ENCODE measurements at places on chromosomes 16 and 17.
A peak's percentile ranks its signal among the peaks of the same experiment; 100 is the strongest.

- no peak for DNase-seq
Measured at GRCh38 chr16:88738151-88739084, 32.1 kb downstream of the CTU2 start.

GRCh38 chr17:44350733-44351226 lies 5.7 kb downstream of the GRN start:
- peak; percentile 98 for DNase-seq

DNA sequence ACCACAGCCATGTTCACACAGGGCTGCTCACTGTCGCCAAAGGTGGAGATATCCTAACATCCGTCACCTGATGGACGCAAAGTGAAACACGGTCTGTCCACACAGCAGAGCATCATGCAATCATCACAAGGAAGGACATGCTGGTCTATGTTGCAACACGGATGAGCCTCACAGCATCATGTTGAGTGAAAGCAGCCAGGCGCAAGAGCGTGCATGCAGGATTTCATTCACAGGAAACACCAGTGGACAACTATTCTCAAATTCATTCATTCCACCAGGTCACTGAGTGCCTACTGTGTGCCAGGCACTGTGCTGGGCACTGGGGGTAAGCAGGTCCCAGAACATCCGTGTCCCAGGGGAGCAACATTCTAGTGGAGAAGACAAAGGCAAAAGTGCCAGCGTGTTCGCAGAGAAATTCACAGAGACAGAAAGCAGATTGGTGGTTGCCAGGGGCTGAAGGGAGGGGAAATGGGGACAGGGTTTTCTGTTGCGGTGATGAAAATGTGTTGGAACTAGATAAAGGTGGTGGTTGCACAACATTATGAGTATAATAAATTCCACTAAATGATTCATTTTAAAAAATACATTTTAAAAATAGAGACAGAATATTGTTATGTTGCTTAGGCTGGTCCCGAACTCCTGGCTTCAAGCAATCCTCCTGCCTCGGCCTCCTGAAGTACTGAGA lies 22.7 kb upstream of the KCNJ12 start:
- DNase-seq: no peak

DNA sequence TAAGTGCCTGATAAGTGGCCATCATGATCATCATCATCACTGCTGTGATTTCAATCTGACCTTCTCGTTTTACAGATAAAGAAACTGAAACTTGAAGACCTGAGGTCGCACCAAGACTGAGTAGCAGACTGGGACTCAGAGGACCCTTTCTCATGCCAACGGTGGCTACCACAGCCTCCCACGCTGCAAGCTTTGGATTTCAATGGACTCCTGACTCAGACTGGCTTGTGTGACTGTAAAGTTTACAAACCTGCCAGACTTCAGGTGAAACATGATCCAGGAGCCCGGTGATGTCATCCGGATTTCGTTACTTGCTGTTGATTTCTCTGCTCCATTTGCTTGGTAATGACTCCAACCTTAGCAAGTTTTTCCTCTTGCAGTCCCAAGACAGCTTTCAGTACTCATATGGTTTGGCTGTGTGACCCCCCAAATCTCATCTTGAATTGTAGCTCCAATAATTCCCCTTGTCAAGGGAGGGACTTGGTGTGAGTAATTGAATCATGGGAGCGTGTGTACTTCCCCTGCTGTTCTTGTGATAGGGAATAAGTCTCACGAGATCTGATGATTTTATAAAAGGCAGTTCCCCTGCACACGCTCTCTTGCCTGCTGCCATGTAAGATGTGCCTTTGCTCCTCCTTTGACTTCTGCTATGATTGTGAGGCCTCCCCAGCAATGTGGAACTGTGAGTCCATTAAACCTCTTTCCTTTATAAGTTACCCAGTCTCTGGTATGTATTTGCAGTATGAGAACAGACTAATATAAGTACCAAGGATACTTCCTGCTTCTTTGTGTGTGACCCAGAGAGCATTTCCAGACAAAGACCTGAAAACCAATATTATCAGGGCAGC lies 26.7 kb upstream of the IRX6 start:
- no peak for DNase-seq

DNA sequence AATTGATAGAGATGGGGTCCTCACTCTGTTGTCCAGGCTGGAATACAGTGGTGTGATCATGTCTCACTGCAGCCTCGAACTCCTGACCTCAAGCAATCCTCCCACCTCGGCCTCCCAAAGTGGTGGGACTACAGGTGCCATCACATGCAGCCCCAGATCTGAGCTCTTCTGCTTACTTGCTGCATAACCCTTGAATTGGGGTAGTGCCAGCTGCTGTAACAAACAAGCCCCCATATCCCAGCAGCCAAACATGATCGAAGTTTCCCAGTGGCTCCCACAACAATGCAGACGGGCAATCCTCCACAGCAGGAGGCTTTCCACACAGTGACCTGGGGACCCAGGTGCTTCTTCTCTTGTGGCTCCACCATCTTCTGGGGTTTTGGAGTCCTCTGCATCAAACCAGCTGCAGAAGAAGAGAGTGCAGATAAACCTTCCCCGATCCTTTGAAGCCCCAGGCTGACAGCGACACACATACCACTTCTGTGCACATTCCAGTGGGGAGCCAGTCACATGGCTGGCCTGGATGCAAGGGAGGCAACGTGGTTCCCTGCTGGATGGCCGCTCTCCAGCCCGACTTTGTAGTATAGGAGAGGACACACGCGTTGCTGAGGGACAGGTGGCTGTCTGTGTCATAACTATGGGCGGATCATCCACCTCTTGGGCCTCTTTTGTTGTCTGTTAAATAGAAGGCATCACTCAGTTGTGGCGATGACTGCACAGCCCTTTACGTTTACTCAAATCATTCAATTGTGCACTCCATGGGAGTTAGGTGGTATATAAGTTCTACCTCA lies 16.7 kb downstream of the SBK1 start:
- DNase-seq: no peak

DNA sequence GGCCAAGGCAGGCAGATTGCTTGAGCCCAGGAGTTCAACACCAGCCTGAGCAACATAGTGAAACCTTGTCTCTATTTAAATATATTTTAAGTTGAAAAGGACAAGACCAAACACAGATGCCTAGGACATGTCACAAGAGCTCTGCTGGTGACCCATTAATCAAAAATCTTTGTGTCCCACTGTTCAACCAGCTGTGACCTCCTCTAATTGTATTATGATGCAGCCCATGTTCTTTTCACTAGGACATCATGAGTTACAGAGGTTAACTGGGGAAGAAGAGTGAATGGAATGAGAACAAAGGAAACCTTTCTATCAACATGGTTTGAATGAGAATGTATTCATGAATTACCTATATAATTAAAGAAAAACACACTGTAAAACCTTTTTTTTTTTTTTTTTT lies 7.0 kb downstream of the EFTUD2 start:
- DNase-seq: no peak

- no peak for DNase-seq
Measured at GRCh38 chr16:87556941-87557459, 45.3 kb upstream of the JPH3 start.

DNA sequence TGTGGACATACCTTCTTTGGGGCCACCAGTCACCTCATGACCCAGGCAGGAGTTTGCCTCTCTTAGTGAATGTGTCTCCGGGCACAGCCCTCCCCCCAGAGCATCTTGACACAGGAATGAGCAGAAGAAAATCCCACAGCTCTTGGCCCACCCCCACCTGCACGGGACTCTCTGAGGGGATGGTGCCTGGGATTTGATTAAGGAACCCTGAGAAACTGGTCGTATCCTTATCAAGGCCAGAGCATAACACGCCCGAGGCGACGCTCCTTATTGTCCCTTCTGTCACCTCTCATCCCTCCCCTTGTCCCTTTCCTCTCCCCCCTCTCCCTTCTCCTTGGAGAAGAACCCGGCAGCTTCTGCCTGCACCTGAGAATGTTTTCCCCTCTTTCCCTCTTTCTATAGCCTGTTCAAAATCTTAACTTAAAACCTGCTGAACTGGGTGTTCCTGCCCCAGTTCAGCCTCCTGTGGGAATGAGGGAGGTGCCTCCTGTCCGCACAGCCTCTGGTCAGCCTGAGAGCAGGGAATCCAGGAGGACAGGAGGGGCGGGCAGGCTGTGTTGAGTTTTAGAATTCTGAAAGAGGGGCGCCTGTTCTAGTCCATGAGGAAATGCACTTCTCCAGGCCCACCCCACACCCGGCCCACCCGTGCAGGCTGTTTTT lies 140.7 kb upstream of the PLCG2 start:
- DNase-seq: no peak

DNA sequence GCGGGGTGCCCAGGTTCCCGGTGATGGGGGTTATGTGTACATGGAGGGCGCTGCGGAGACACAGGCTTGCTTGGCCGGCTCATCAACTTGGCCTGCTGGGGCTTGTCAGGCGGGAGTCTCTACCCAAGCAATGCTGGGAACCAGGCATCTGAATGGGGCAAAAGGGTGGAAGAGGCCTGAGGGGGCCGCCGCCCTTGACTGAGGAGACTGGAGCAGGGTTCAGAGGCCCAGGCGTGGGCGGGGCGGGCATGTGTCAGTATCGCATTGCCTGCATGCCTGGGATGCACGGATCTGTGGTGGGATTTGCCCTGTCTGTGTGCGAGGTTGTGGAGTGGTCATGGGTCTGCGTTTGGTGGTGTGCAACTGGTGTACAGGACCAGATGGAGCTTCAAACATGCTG lies 21.1 kb downstream of the ARHGAP23 start:
- no peak for DNase-seq

- no peak for DNase-seq
Measured at GRCh38 chr17:2635675-2636074, 42.2 kb downstream of the PAFAH1B1 start.

DNA sequence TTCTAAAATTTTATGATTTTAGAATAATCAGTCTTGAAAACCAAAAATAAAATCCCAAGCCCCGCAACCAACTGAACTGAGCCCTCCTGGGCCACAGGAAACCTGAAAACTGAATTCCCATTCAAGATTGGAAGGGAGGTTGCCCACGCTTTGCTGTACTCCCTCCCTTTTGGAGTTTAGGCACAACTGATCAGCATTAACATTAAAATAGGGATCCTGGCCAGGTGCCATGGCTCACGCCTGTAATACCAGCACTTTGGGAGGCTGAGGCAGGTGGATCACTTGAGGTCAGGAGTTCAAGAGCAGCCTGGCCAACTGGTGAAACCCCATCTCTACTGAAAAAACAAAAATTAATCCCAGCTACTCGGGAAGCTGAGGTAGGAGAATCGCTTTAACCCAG lies 52.7 kb upstream of the NETO2 start:
- no peak for DNase-seq

DNA sequence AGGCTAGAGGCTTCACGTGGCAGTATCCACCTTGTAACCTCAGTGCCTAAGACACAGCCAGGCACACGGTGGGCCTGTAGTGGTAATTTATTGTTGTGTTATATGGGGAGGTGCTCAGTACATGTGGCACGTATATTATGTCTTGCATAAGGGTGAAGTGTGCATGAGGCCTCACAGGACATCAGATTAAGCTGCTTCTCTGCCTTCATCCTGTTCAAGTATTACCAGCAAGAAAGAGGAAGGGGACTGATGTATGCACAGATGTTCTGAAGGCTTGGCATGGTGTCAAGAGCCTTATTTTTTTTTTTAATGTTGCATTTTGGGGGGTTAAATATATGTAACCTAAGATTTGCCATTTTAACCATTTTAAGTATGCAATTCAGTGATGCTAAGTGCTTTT lies 71.6 kb downstream of the ABCC1 start:
- no peak for DNase-seq

DNA sequence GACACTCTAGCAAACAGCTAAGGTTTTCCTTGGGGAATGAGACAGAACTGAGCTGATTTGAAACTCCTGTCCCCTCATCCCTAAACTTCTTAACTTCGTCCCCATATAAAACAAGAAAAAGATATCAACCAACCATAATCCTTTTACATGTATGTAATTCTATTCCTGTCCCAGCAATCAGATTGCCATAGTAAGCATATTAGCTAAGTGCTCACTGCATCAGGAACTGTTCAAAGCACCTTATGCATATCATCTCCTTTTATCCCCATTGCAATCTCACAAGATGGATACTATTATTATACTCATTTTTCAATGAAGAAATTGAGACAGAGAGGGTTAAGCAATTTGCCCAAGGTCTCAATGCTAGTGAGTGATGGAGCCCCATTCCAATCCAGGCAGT lies 6.8 kb downstream of the KIF18B start:
- DNase-seq: no peak

DNA sequence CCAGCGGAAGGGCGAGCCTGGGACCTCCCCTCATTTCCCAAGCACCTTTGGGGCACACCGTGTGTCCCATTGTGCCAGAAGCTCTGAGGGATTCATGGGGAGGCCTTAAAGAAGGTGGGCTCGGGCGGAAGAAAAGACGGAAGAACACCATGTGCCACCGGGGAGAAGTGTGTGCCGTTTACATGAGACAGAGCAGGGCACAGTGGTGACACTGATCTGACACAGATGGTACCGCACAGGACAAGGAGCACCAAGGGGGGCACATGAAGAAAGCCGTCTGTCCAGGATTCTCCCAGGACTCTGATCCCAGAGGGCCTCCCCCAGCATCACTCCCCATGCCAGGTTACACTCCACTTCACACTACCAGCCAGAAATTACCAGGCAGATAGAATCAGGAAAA lies 128.7 kb upstream of the CHMP6 start:
- no peak for DNase-seq

- DNase-seq: peak; percentile 86
Measured at GRCh38 chr17:81291662-81292061, 3.4 kb downstream of the SLC38A10 start.

- DNase-seq: no peak
Measured at GRCh38 chr17:50589095-50589705, 28.7 kb downstream of the CACNA1G start.

DNA sequence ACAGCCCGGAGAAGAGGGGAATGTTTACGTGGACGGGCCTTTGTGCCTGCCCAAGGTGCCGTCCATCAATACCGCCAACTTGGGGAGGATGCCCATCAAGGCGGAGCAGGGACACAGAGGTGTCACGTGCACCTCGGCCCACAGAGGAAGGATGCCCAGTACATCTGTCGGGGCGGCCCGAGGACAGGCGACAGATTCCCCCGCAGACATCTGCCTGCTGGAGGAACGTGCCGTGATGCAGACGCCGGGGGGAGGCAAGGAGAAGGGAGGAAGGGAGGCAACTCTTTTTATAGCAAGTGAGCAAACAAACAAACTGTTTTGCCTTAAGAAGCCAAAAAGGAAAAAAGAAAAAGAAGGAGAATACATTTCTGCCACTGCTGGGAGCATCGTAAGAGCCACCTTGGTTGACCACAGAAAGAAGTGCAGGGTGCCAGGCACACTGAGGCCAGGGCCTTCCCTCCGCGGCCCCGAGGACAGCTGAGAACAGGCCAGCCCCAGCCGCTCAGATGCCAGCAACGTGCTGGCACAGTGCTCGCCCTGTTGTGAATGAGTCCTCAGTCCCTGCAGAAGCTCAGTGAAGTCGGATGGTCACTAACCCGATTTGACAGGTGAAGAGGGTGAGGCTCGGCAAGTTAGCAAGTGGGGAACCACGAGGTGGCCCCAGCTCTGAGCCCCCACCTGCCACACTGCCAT lies 146.4 kb downstream of the RBFOX3 start:
- DNase-seq: no peak

- no peak for DNase-seq
Measured at GRCh38 chr16:19672378-19672777, 45.6 kb downstream of the KNOP1 start.

Measured in D721Med (cell line).